Thyroid gland (tissue), 4 donors: ENCODE measurements at places on chromosomes 2 and 18. TPM values are rescaled to one million over a fixed set of nuclear protein-coding genes. Genes with fewer than 3 reads are reported as not detected.

DNA sequence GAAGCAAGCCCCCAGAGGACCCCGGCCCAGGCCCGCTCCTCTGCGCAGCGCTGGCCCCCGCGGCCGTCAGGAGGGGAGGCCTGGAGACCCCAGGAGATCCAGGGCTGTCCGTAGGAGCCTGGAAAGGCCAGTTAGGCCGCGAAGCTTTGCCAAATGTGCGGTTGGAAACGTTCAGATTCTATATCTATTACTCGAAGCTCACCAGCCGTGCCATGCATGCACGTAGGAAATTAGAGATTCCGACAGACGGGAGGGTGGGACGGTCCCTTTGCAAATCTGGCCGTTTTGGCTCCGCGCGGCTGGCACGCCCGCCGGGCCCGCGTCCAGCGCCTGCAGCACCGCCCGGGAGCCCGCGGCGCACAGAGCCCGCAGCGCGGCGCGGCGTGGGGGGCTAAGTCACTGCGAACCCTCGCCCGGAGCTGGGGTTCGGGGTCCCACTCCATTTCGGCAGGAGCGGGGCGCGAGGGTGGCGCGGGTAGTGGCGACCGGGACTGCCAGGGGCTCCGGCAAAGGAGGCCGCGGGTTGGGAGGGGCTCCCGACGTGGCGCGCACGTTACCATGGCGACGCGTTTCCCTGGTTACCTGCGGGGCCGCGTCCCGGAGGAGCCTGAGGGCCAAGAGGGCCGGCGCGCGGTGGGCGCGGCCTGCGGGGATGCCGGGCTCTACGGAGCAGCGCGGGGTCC, 488.6 kb upstream of the SMIM21 start:
- H3K4me1 ChIP-seq = no peaks in the 10 kb centered on the region
- H3K4me3 ChIP-seq = no peak overlapping the region
- no peaks in the 10 kb centered on the region for H3K27me3 ChIP-seq
- no peak overlapping the region for H3K27ac ChIP-seq
- H3K36me3 ChIP-seq = no peaks in the 10 kb centered on the region

- H3K4me3 ChIP-seq = no peak overlapping the region
- DNase-seq = no peak
- no peak overlapping the region for H3K27ac ChIP-seq
Measured at GRCh38 chr2:6665093-6666045, 200.3 kb downstream of the CMPK2 start.

CD207 gene
- total RNA-seq = not detected

GRCh38 chr2:133884739-133885381, 316.6 kb upstream of the NCKAP5 start:
- no peak for DNase-seq
- H3K4me3 ChIP-seq = no peak overlapping the region
- peaks cover 13% of the 10 kb centered on the region for H3K4me1 ChIP-seq
- no peaks in the 10 kb centered on the region for H3K27me3 ChIP-seq
- H3K27ac ChIP-seq = no peak overlapping the region
- H3K36me3 ChIP-seq = no peaks in the 10 kb centered on the region

SERPINB12 gene
- total RNA-seq = not detected

DNA sequence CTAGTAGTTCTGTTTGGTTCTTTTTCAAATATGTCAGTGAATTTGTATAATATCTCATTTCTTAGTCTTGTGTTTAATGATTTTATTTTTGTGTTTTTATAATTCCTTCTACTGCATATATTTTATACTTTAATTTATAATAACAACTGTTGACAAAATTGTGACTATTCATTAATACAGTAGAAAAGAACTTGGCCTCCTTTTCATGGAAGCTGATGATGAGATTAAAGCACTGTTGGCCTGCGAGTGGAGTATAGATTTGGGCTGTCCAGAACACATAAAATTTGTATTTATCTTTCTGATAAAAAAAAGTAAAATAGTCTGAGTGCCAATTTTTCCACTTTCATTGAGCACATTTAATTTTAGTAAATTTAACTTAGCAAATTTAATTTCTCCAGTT, 12.1 kb downstream of the CFLAR start:
- H3K27ac ChIP-seq = peak overlapping the region; percentile 99
- H3K4me1 ChIP-seq = peaks cover 91% of the 10 kb centered on the region

LCT gene
- not detected for total RNA-seq

DNA sequence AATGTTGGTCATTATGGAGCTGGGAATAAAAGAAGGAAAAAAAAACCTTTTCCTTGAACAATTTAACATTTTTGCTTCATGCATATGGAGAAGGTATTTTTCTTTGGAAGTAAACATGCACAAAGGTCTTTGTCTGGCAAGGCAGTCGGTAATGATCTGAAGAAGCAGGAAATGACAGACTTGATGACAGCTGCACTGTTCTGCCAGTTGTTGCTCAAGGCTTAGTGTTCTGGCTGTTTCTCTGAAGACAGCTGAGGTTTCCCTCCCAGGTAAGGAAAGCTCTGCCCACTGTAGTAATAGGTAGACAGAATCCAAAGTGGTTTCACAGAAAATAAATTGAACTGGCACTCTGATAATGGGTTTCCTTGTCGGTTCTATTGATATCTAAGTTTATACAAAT, 308.4 kb upstream of the GCFC2 start:
- no peaks in the 10 kb centered on the region for H3K4me1 ChIP-seq
- H3K27me3 ChIP-seq = no peaks in the 10 kb centered on the region
- no peak for DNase-seq
- H3K4me3 ChIP-seq = no peak overlapping the region

TSPYL6 gene
- total RNA-seq = 0.54 TPM

DNA sequence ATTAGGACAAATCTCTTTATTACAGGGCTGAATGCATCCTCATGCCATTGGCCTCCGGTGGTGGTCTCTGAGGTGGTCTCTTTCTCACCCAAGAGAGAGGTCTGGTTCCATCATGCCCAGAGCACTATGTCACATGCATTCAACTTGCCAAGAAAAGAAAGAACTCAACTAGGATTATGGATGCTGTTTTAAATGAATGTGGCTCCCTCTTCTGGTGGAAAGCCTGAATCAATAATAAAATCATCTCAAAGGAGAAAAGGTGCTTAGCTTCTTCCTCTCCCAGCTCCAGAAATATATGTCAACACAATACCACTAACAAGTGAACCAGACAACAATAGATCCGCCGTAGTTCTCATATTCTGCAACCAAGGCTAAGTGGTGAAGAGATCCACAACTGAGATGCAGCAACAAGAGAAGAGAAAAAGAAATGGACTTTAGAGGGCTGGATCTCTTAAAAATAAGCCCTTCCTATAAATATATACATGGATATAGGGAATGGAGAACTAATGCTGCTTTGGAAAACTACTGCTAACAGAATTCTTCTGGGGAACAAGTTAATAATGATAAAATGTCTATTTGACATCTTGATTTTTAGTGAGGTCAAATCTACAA, 396.8 kb downstream of the NCKAP5 start:
- no peaks in the 10 kb centered on the region for H3K36me3 ChIP-seq
- H3K4me3 ChIP-seq = no peak overlapping the region
- H3K4me1 ChIP-seq = no peaks in the 10 kb centered on the region
- DNase-seq = no peak
- no peak overlapping the region for H3K27ac ChIP-seq
- no peaks in the 10 kb centered on the region for H3K27me3 ChIP-seq

DNA sequence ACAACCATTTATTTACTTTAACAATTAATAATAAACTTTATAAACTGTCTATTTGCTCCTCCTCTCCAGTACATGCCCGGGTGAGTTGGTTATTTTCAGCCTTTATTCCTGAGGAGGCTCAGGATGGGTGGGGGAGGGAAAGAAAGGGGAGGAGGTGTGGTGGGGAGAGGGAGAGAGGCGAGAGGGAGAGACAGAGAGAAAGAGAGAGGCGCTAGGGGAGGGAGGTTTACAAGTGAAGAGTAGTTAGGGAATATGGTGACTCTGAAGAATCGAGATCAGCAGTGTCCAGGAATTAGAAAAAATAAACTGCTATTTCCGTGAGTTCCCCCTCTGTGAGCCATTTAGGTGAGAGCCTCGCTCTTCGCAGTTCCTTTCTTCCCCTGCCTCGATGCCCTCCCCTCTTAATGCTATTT, 138.9 kb downstream of the MEIS1 start:
- no peak overlapping the region for H3K4me3 ChIP-seq
- no peak for DNase-seq
- no peak overlapping the region for H3K27ac ChIP-seq
- H3K27me3 ChIP-seq = peaks cover 40% of the 10 kb centered on the region

GRCh38 chr2:130251535-130251872, 53.3 kb upstream of the TUBA3E start:
- peaks cover 3% of the 10 kb centered on the region for H3K27me3 ChIP-seq
- H3K27ac ChIP-seq = no peak overlapping the region
- DNase-seq = no peak
- no peaks in the 10 kb centered on the region for H3K36me3 ChIP-seq

- H3K27ac ChIP-seq = peak overlapping the region; percentile 90
- H3K27me3 ChIP-seq = no peaks in the 10 kb centered on the region
- H3K36me3 ChIP-seq = no peaks in the 10 kb centered on the region
- DNase-seq = peak; percentile 70
- peak overlapping the region; percentile 49 for H3K4me3 ChIP-seq
- H3K4me1 ChIP-seq = peaks cover 17% of the 10 kb centered on the region
Measured at GRCh38 chr2:20223407-20224163, 1.3 kb downstream of the SDC1 start.

GRCh38 chr2:100660851-100661584, 98.2 kb downstream of the PDCL3 start:
- peaks cover 5% of the 10 kb centered on the region for H3K4me1 ChIP-seq
- no peak overlapping the region for H3K4me3 ChIP-seq
- DNase-seq = no peak

- H3K4me3 ChIP-seq = no peak overlapping the region
- H3K27me3 ChIP-seq = no peaks in the 10 kb centered on the region
- H3K4me1 ChIP-seq = no peaks in the 10 kb centered on the region
- DNase-seq = no peak
- H3K27ac ChIP-seq = no peak overlapping the region
- no peaks in the 10 kb centered on the region for H3K36me3 ChIP-seq
Measured at GRCh38 chr2:168181825-168182224, 65.6 kb downstream of the STK39 start.

- no peak overlapping the region for H3K27ac ChIP-seq
- DNase-seq = no peak
- H3K36me3 ChIP-seq = no peaks in the 10 kb centered on the region
- no peak overlapping the region for H3K4me3 ChIP-seq
- H3K27me3 ChIP-seq = no peaks in the 10 kb centered on the region
Measured at GRCh38 chr18:2338601-2339000, 232.7 kb downstream of the METTL4 start.

ZSWIM2 gene
- not detected for total RNA-seq

ACSL3 gene
- total RNA-seq = 62.0 TPM

GRCh38 chr2:238263204-238264071, 23.6 kb upstream of the HES6 start:
- no peak overlapping the region for H3K4me3 ChIP-seq
- peaks cover 9% of the 10 kb centered on the region for H3K36me3 ChIP-seq
- peaks cover 49% of the 10 kb centered on the region for H3K4me1 ChIP-seq
- H3K27ac ChIP-seq = peak overlapping the region; percentile 76

DNA sequence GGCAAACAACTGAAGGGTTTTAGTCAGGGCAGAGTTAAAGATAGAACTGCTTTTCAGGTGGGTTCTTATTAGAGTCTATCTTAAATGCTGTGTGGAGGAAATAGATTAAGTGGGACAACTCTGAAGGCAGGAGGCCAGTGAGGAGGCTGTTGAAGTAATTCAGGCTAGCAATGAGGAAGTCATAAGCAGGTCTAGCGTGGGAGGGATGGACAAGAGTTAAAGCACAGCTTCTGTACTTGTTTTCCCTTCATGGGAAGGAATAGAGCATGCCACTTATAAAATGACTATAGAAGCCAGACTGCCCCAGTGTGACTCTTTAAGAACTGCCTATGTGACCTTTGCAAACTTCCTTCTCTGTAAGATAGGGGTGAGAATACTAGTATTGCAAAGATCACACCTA, 202.0 kb upstream of the LRRTM1 start:
- H3K4me1 ChIP-seq = no peaks in the 10 kb centered on the region
- no peak for DNase-seq
- no peak overlapping the region for H3K27ac ChIP-seq
- H3K36me3 ChIP-seq = no peaks in the 10 kb centered on the region
- no peak overlapping the region for H3K4me3 ChIP-seq

- peaks cover 15% of the 10 kb centered on the region for H3K4me1 ChIP-seq
- no peaks in the 10 kb centered on the region for H3K36me3 ChIP-seq
- H3K4me3 ChIP-seq = no peak overlapping the region
- no peak for DNase-seq
- H3K27me3 ChIP-seq = no peaks in the 10 kb centered on the region
Measured at GRCh38 chr18:58785171-58785805, 79.4 kb upstream of the ZNF532 start.

GRCh38 chr18:30234755-30235154, 807.8 kb downstream of the DSC3 start:
- no peaks in the 10 kb centered on the region for H3K4me1 ChIP-seq
- no peak overlapping the region for H3K4me3 ChIP-seq
- no peak overlapping the region for H3K27ac ChIP-seq
- no peaks in the 10 kb centered on the region for H3K36me3 ChIP-seq
- no peaks in the 10 kb centered on the region for H3K27me3 ChIP-seq

MEIS1 gene
- 8.6 TPM for total RNA-seq

TSHZ1 gene
- 19.3 TPM for total RNA-seq

- H3K36me3 ChIP-seq = no peaks in the 10 kb centered on the region
- no peak overlapping the region for H3K4me3 ChIP-seq
- no peak overlapping the region for H3K27ac ChIP-seq
- no peak for DNase-seq
- no peaks in the 10 kb centered on the region for H3K27me3 ChIP-seq
Measured at GRCh38 chr18:48545757-48546321, 7.0 kb downstream of the CTIF start.

- no peak for DNase-seq
- H3K27ac ChIP-seq = no peak overlapping the region
- no peaks in the 10 kb centered on the region for H3K27me3 ChIP-seq
- no peaks in the 10 kb centered on the region for H3K36me3 ChIP-seq
Measured at GRCh38 chr18:26215247-26215970, 10.8 kb upstream of the TAF4B start.

DNA sequence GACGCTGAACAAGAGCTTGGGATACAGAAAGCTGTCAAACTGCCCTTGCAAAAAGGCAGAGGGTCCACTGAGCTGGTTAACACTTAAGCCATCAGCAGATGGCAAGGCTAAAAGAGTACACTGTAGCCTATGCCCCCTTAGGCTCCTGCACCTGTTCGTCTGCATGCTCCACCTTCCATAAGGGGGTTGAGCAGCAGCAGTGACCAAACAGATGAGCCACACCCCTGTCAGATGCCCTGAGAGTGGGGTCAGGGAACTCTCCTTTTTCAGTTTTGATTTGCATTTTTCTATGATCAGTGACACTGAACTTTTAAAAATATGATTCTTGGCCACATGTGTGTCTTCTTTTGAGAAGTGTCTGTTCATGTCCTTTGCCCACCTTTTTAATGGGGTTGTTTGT, 402.5 kb upstream of the FAM98A start:
- no peaks in the 10 kb centered on the region for H3K4me1 ChIP-seq
- H3K36me3 ChIP-seq = no peaks in the 10 kb centered on the region
- no peak for DNase-seq
- H3K4me3 ChIP-seq = no peak overlapping the region
- no peaks in the 10 kb centered on the region for H3K27me3 ChIP-seq
- H3K27ac ChIP-seq = no peak overlapping the region
